ENCODE measurements at places on chromosomes 11 and 22.
A peak's percentile ranks its signal among the peaks of the same experiment; 100 is the strongest.

DNA sequence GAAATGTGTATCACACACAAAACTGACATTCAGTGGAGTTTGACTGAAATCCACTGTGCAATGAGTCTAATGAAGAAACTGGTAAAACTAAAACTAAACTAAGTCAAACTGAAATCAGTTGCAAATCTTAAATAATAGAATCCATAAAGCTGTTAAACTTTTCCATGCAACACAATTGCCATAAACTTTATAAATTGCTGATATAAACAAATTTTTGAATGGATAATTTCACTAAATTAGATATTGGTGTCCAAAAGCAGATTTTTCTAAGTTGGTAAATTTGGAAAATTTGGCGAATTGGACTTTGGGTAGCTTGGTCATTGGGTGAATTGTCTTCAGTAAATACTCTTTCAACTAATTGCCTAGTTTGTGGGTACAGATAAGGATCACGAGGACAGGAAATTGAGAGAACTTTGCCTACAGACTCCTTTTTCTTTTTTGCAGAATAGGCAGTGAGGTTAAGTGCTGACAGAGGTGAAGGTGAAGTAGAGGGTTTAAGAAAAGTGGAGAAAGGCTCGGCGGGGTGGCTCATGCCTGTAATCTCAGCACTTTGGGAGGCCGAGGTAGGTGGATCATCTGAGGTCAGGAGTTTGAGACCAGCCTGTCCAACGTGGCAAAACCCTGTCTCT lies 12.8 kb downstream of the MRPL17 start:
- no peak for DNase-seq

GRCh38 chr22:39534591-39535356 lies 2.2 kb upstream of the RPS19BP1 start:
- peak; percentile 83 for DNase-seq

DNA sequence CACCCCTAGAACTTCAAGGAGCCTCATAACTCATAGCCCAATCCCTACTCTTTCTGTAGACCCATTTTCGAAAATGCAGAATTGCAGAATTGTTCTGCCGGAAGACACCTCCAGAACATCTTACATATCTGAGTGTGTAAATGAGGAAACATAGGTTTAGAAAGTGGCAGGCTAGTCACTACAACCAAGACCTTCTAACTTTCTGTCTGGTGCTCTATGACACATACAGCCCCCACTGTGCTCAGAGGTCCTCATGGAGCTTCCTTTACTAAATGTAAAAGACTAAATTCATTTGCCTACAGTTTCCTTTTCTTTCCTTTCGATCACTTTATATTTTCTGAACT lies 132.1 kb upstream of the DDI1 start:
- DNase-seq, result no peak

DNA sequence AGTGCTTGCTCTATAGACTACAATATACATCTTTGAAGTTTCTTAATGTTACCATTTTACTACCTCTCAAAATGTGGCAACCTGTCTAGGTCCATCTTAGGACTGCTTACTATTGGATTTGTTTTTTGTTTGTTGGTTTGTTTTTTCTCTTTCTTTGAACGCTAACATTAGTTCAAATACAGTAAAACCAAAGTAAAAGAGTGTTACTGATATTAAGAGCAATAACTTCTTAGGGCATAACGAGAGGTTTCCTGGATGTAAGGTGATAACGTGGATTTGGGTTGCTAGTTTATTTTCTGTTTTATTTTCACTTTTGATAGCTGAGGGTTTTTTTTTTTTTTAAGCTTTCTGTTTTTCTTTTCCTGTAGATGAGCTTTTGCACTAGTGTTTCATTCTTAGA lies 43.6 kb downstream of the TMEM135 start:
- DNase-seq, result no peak

DNA sequence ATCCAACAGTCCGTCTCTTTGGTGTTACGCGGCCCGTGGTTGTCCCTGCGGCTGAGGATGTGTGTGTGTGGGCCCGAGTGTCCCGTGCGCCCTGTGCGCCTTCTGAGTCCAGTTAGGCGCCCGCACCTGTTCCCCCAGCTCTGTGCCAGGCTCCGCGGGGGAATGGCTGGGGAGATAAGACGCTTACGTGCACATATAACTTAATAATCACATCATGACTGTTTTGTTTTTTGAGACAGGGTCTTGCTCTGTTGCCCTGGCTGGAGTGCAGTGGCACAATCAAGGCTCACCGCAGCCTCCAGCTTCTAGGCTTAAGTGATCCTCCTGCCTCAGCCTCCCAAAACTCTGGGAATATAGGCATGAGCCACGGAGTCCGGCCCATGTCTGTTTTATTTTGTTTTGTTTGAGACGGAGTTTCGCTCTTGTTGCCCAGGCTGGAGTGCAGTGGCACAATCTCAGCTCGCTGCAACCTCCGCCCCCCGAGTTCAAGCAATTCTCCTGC lies 817 bp downstream of the ARL2 start:
- no peak for DNase-seq

DNA sequence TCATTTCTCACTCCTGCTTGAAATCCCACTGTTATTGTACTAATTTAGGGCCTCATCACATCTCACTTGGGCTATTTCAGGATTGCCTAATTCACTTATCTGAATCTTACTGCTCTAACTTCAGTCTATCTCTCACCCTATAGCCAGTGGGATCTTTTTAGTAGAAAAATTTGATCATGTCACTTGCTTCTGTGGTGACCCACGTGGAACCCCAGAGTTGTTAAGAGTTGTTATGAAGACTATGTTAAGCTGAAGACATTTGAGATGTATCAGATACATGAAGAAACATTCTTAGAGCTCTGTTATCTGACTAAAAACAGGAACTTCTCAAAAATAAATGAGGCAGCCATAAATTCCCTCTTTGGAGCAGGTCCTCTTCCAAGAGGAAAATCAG lies 1375.6 kb upstream of the TENM4 start:
- no peak for DNase-seq

DNA sequence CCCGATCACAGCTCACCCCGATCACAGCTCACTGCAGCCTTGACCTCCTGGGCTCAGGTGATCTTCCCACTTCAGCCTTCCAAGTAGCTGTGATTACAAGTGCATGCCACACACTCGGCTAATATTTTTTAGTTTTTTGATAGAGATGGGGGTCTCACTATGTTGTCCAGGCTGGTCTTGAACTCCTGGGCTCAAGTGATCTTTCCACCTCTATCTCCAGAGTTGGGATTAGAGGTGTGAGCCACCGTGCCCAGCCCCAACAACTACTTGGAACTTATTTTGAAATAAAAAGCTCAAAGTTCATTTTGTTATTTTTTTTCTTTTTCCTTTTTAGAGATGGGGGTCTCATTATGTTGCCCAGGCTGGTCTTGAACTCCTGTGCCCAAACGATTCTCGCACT lies 27.8 kb upstream of the SLC25A1 start:
- no peak for DNase-seq

DNA sequence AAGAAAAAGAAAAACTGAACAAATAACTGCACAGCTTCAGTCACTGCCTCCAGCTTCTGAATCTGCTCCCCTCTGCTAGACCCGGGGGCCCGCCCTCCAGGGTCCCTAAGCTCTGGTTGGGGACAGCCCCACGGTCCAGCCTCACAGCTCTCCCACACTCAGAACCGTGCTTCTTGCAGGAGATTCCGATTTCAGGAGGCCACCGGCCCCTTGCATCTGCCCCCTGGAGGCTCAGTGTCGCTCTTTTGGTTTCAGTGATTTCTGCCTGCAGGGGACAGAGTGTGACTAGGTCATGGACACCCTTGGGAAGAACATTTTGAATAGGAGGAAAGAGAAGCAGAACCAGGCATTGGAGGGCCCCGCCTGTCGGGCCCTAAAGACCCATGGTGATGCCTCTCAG lies 23.1 kb upstream of the RPS3 start:
- no peak for DNase-seq

DNA sequence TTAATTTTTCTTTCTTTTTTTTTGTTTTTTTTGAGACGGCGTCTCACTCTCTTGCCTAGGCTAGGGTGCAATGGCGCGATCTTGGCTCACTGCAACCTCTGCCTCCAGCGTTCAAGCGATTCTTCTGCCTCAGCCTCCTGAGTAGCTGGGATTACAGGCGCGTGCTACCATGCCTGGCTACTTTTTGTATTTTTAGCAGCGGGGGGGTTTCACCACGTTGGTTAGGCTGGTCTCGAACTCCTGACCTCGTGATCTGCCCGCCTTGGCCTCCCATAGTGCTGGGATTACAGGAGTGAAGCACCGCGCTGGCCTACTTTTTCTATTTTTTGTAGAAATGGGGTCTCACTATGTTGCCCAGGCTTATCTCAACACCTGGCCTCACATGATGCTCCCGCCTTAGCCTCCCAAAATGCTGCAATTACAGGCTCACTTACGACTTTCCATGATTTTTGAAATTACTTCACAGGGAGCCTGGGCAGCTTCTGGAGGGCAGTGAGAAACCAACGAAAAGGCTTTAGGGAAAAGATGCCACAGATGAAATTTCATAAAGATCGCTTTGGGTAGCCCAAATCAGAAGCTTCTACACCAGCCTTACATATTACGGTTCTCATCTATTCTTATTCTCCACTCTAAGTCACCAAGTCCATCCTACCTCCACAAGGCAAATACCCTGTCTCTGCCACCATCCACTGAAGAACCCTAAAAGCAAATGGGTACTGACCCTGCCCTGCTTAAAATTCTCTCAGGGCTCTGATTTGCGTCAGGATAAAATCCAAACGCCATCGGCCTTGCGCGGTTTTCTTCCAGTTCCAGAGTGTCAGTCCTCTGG lies 866 bp upstream of the RRM1 start:
- no peak for DNase-seq

DNA sequence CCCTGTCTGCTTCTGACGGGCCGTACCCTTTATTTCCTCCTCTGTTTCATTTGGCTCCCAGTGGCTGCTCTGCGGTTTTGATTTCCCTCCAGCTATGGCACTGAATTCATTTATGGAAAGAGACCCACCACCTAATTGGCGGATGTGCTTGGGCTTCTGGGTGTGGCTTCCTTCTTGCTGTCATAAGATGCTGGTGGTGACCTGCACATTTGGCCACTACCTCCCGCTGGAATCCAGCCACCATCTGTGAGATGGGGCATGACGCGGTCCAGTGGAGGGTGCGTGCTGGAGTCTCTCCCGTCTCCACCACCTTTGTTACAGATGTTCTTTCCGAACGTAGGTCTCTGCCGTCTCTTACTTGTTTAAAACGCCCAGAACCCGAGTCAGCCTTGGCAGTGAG lies 47.7 kb upstream of the FADD start:
- no peak for DNase-seq

DNA sequence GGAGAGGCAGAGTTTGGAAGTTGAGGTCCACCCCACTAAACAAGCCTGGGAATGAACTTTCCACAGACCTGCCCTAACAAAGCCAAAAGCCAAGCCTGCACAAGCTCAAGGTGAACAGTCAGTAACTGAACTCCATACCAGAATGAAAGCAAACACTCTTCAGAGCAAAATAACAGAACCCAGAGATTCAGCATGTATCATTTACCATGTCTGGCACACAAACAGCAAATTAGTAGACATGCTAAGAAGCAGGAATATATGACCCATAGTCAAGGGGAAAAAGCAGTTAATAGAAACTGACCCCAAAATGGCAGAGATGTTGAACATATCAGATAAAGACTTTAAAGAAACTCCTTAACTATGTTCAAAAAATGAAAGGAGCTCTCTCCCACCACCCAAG lies 31.3 kb downstream of the TBX1 start:
- DNase-seq, result no peak

DNA sequence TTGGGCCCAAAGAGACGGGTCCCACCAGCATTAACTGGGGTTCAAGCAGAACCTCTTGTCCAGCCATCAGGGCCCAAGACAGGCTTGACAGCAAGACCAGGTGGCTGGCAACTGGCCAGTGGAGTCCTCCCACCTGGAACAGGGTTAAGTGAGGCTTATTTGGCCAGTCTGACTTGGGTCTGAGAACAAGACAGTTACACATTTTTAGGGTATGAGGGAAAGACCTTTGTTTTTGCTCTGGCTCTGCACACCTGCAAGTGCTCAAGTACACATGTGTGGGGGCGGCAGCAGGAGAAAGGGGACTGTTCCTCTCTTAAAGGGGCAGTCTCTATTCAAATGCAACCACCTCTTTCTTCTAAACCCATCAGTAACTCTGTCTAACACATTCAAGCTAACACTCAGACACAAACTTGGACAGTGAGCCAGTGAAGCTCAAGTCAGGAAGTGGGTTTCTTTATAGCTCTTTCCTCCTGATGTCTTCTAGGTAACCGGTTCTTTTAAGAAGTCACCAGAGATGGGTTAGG lies 116.2 kb downstream of the ETS1 start:
- peak; percentile 71 for DNase-seq

DNA sequence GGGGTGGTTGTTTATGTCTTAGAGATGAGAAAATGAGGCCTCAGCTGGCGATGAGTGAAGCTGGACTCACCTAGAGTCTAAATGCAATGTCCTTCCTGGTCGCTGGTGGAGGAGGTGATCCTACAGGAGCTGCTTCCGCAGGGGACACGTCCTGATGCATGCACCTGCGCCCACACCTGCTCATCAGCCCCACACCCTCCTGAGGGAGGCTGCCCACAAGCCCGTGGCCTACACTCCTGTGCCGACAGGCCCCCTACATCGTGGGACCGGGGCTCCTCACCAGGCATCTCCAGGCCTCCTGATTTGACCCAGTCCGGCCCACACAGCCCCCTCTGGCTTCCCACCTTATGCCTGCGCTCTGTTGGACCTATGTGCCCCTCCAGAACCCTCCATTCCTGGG lies 857.2 kb downstream of the TBC1D22A start:
- no peak for DNase-seq

GRCh38 chr22:37894939-37895670 lies 11.0 kb upstream of the MICALL1 start:
- DNase-seq, result no peak

DNA sequence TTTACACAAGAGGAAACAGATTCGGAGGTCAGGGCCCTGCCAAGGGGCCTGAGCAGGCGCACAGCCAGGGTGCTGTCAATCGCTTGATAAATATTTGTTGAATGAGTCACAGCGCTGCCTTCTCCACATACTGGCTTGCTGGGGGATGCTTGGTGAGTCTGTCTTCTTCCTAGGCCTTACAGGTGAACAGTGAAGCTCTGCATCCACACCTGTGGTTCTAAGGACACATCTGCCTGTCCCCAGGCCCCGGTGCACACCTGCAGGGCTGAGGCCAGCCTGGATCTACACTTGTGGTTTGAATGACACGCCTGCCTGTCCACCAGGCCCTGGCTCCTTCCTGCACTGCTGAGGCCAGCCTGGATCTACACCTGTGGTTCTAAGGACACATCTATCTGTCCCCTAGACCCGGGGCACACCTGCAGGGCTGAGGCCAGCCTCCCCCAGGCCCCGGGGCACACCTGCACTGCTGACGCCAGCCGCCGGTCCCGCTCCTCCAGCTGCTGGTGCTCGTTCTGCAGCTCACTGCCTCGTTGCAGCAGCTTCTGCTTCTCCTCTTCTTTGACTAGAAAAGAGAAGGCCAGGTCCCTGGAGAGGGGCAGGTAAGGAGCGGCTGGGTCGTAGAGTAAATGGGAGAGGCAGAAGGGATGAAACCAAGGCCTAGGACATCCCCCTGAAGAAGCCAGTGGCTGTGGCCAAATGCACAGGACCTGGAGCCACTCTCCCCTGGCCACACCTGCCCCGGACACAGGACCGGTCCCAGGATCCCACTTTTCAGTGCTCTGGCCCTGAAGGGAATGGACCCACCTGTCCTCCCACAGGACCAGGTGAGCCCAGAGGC lies 124.6 kb downstream of the PHF21B start:
- no peak for DNase-seq

GRCh38 chr11:22275600-22275999 lies 62.6 kb upstream of the SLC17A6 start:
- no peak for DNase-seq

GRCh38 chr22:49699928-49700498 lies 127.7 kb downstream of the BRD1 start:
- no peak for DNase-seq
